ENCODE measurements at places on chromosomes 13 and 19.

GRCh38 chr13:99812625-99813024, 158.9 kb downstream of the ZIC5 start:
- DNase-seq = no peak

- no peak for DNase-seq
These were observed 452.3 kb downstream of the IRS2 start for GRCh38 chr13:109333893-109334651.

DNA sequence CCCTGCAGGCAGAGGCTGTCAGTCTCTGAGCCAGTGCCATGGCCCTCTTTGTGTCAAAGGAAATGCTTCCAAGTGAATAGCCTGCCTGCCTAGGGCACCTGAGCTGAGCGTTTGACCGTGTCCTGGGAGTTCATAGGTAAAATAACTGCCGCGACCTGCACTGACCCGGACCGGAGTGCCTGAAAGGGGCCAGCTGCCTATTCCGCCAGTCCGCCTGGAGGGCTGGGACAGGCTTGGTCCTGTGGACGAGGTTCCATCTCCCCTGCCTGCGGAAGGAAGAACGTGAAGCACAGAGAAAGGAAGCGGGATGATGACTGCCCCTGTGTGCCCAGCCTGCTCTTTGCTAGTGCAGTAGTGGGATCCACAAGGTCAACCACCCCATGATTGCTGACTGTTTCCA, 17.5 kb upstream of the ZNF492 start:
- no peak for DNase-seq

- DNase-seq = no peak
These were observed 61.4 kb downstream of the GPR12 start for GRCh38 chr13:26699197-26699490.

DNA sequence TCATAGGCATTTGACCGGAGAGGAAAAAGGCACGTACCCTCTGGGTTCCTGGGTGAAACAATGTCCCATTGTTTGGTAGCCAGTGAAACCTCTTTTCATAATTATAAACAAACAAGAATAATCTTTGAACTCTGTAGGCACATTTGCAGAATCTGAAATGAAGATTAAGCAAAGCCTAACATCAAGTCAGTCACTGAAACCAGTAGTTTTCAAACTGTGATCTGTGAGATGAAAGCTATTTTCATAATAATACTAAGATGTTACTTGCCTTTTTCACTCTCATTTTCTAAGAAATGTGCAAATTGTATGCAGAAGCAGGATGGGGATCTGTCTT, 105.4 kb downstream of the WDFY2 start:
- DNase-seq = no peak

DNA sequence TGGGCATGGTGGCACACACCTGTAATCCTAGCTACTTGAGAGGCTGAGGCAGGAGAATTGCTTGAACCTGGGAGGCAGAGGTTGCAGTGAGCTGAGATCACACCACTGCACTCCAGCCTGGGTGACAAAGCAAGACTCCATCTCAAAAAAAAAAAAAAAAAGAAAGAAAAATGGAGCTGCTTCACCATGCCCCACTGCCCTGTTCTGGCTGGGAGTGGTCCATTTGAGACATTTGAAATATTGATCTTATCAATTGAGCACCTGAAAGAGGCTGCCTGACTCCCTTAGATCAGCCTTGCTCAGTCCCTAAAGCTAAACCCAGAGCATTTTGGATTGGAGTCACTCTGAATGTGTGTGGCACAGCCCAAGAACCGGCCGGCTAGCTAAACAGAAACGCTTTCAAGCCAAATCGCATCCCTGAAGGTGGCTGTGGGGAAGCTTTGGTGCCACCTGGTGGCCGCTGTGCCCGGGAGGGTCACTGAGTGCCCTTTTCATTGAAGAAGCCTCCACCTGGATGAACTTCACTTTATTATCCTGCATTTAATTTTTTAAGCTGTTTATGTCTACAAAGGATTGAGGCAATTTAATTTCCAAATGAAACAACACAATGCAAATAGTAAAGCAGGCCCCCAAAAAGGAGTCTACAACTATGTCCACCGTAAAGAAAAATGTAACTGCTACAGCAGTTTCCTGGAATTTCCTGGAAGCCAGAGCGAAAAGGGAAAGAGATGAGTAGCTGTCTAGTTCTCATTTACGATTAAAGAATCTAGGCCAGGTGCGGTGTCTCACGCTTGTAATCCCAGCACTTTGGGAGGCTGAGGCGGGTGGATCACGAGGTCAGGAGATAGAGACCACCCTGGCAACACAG, 53.1 kb upstream of the SERPINE3 start:
- peak; percentile 88 for DNase-seq

DNA sequence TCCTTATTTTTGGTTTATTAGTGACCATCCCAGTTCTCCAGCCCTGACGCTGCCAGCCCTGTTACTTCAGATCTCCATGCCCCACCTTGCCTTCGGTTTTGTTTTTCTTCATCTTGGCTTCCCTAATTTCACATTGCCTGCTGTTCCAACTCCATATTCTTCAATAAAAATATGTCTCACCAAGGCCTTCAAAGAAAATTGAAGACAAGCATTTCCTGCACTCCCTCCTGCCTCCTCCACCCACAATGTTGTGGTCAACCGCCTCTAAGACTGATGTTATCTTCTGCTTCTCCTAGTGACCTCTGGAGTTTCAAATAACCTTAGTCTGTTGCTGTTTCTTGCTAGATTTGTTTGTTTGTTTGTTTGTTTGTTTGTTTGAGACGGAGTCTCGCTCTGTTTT, 14.6 kb downstream of the PLD3 start:
- DNase-seq = no peak

DNA sequence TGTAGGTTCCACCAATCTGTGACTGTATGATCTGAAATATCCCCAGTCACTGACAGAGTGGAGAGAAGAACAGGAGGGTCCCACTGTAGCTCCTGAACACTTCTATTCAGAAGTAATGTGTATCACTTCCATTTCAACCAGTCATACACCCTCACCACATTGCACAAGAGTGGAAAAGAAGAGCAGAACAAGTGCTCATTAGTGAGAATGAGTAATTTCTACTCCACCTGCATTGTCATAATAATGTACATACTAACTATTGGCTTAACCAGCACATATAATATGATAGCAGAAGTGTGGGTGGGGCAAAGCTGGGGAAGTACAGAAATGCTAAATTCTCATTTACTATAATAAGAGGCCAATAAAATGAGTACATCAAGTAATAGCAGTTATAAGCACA, 342.7 kb downstream of the LMO7 start:
- no peak for DNase-seq

DNA sequence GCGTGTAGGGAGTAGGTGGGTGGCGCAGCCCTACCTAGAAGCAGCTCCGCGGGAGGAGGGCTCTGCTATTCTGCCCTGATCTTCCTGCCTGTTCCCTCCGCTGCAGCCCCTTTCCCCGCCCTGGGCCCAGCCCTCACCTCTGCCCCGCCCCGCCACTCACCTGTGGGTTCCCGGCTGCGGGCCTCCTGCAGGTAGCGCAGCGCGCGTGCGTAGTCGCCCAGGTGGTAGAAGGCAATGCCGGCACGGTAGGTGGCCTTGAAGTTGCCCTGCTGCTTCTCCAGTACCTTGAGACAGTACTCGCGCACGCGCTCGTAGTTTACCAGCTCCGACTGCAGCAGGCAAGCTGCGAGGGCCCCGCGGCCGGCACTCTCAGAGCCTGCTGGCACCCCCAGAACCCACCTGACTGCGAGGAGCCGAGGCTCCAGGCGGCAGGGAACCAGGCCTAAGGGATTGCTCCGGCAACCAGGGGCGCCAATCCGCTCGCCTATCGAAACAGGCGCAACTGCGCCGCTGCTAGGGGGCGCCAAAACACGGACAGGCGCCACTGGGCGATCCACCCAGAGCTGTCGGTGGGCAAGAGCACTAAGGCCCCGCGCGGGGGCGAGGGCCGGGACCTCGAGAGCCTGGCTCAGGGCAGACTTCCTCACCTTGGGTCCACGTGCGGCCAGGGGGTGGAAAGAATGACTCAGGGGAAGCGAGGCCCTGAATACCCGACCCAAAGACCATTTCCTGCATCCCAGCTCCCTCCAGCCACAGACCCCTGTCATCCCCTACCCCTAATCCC, 965 bp downstream of the TTC9B start:
- peak; percentile 41 for DNase-seq

Measured in activated CD4-positive, alpha-beta T cell treated with anti-CD3 and anti-CD28 coated beads for 48 hours (primary cell).